ENCODE measurements at places on chromosomes 7 and 10.

DNA sequence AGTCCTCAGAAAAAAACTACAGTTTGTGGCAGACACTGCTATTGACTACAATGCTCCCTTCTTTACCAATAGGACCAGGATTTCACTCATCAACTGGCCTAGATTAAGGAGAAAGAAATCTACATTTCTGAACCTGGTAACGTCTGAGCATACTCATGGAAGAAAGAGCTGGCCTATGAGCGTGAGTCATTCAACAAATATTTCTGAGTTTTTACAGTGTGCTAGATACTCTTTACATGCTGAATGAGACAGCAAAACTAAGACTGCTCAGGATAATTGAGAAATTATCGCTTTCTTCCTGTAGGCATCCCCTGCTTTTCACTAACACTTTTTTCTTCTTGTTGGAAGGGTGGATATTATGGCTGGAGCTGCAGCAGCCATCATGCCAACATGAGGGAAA lies 609.7 kb downstream of the TNS3 start:
- no peak for DNase-seq

DNA sequence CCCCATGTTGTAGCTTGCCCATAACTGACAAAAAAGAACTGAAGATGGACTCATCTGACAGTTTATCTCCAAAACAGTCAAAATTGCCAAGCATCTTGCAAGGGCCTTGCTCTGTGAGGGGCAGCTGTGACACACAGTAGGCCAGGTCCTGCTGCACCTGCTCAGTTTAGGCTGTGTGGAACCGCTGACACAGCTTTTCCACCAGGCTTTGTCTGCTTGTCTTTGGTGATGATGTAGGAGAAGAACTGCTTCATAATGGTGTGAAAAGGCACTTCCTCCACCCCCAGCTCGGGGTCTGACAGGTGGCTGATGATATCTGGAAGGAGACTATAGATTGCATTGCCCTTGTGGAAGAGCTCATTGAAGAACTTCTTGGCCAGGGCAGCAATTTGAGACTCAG lies 92.6 kb downstream of the NPSR1 start:
- no peak for DNase-seq

DNA sequence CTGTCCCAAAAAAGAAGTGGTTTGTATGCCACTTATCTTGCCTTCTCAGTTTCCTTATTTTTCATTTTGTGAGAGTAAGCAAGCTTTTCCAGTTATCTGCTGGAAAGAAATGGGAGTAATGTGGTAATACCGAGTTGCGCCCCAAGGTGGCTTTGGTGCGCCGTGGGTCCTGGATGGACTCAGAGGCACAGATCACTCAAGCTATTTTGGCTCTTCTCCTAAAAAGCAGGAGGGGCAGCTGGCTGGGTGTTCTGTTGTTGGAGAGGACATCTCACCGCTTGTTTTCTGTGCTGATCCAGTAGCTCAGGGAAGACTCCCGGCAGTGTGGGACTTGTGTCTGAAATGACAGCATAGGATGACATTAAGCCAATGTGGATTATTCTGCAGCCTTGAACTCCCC lies 16.4 kb downstream of the PRKRIP1 start:
- peak; percentile 62 for DNase-seq

DNA sequence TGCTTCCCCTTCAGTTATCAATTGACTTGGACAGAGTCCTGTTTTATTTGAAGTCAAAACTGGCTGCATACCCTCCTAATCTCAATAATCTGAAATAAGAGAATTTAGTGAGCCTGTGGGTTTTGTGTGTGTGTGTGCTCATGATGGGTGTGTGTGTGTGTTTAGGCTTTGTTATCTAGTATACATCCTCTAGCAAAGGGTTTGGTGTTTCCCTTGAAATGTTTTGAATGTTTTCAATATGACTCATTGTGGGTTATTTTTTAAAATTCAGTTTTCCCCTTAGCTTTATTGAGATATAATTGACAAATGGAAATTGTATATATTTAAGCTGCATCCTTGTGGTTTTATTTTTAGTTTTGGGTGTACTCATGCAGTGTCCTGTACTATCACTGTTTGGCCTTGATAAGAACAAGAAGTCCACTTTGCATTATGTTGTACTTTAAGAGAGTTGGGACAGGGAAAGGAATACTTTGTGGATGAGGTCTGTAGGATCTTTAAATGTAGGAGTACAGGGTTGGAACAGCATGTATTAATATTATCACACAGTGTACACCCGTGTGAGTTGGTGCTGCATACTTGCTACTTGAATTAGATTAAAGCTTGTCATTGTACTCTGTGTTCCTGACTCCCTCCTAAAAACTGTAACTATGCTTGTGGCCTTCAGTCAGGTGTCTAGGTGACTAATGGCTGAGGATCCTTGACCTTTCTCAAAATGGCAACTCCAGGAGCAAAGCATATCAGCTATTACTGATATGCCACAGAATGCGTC lies 58.3 kb downstream of the VCL start:
- DNase-seq: no peak

GRCh38 chr7:49344556-49344955 lies 420.2 kb downstream of the CDC14C start:
- no peak for DNase-seq

DNA sequence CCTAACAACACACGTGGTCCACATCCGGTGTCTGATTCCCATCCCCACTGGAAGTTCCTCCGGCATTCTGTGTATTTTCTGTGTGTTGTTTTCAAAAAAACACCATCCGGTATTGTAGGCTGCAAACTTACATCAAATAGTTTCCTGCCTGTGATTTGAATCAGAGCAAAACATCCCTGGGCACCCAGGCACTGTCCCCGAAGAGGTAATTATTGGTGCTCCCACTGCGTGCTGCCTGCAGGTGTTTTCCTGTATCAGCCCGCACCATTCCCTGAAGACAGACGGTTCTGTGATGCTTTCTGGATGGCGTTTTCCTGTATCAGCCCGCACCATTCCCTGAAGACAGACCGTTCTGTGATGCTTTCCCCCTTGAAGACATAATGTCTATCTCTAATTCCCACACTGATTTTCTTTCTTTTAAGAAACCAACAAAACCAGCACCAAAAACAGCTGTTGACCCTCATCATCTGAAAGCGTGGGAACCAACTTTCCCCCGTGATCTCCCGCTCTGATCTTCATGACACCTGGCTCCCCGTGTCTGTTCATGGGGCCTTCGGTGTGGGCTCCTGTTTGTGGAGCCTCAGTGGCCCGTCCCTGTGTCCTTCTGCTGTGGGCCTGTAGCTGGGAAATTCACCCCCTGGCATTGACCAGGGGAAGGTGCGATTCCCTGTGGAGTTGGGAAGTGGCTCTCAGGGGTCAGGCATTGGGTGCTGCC lies 205.3 kb downstream of the ADARB2 start:
- no peak for DNase-seq

GRCh38 chr7:77327067-77327931 lies 88.8 kb downstream of the GSAP start:
- DNase-seq: no peak

- DNase-seq: no peak
Observed at GRCh38 chr10:19117438-19117837, 68.8 kb downstream of the MALRD1 start.

DNA sequence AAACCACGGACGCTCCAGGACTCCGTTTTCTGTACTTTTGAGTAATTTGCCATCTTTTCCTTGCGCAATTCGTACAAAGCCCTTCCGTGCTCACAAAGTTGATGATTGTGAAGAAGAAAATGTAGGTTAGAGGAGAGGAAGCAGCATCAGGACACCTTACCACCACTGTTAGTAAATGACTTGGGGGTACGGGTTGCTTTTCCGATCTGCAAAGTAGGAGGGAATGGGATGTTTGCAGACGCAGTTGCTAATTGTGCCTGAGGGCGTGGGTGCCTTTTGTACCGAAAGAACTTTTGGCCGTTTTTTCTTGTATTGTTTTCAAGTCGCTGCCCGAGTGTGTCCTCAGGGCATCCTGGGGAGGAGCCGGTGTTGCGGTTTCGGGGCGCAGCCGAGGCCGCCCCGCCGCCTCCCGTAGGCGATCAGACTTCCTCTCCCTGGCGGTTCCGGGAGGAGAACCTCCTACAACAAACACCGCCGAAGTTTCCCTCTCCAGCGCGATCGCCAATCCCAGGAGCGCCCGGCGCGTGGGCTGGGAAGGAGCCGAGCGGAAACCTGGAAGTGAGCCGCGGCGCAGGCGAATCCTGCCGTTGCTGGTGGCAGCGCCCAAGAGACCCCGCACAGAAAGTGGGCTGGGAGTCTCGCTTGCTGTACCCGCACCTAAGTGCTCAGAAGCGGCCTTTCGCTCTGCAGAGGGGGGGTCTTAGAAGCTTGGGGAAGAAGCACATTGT lies 1.0 kb downstream of the PRR15 start:
- no peak for DNase-seq

DNA sequence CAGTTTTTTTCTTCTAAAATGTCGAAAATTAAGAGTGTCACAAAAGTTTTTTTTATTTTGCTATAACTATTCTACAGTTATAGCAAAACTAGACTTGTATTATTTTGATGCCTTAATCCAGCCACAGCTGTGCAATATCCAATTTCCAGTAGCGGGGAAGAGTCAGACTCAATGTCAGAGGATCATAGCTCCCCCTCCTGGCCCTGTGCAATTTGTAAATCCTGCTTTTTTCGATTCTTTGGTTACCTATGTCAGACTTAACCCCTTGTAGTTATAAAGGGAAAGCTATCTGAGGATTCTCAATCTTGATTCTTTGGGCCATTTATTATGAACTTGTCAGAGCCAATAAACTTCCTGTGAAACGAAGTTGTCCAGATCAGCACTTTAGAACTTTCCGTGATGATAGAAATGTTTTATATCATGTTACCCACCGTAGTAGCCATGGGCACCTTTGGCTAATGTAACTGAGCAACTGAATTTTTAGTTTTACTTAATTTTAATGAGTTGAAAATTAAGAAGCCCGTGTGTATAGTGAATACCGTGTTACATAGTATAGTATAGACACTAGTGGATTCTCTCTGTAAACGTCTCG lies 87.7 kb upstream of the PRKCQ start:
- peak; percentile 39 for DNase-seq

- no peak for DNase-seq
Observed at GRCh38 chr10:91124016-91124415, 96.4 kb upstream of the PCGF5 start.

- no peak for DNase-seq
Observed at GRCh38 chr10:51918440-51918839, 219.0 kb upstream of the CSTF2T start.
